ENCODE measurements at places on chromosomes 13 and 19. TPM values are rescaled to one million over a fixed set of nuclear protein-coding genes. Genes with fewer than 3 reads are reported as not detected.

GRCh38 chr19:40403262-40403984 lies 9.8 kb downstream of the PRX start:
- H3K36me3 ChIP-seq: peaks cover 35% of the 10 kb centered on the region
- peak; percentile 94 for DNase-seq
- H3K27me3 ChIP-seq: no peaks in the 10 kb centered on the region
- peaks cover 10% of the 10 kb centered on the region for H3K4me1 ChIP-seq

DNA sequence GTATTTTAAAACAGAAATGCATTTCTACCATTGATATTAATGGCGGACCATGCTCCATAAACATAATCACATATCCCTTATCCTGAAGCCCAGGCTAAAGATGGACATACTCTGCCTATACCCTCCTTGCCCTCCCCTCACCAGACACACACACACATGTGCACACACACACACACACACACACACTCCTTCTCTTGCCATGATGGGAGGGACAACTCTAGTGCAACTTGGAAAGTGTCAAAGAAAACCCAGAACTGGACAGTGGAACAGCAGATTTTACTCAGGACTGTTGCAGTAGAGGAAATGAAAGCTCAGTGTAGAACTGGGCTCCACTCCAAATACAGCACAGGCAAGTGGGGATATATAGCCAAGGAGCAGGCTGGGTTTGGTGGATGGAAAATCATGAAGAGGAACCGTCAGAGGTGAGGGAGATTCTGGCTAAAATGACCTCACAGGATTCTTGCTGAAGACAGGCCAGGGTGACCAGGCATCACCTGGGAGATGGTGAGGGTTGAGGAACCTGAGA lies 40.8 kb downstream of the TNFRSF19 start:
- H3K27me3 ChIP-seq: no peaks in the 10 kb centered on the region
- H3K36me3 ChIP-seq: no peaks in the 10 kb centered on the region
- H3K4me1 ChIP-seq: peaks cover 31% of the 10 kb centered on the region
- DNase-seq: no peak
- H3K4me3 ChIP-seq: no peak overlapping the region
- no peak overlapping the region for H3K27ac ChIP-seq

DNA sequence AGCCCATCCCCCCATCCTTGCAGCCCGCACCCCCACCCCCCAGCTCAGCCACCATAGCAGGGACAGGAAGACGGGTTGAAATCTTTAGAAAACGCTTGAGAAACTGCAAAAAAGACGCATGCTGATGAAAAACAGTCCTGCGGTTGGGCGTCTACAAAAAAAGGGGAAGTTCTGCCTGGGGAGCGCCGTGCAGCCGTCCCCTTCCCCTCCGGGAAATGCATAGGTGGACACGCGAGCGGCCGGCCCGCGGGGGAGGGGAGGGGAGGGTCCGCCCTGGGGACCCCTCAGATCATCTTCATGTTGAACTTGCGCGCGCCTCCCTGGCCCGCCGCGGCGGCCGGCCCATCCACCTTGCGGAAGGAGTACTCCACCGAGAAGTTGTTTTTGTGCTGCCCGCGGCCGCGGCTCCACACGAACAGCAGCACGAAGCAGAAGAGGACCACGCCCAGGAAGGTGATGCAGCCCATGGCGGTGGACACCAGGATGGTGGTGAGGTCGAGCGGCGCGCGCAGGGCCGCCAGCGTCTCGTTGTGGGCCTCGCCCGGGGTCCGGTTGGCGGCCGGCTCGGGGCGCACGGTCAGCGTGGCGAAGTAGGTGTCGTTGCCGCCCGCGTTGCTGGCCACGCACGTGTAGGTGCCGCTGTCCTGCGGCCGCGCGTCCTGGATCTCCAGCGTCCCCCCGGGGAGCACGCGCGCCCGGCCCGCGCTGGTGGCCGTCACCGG lies 7.9 kb upstream of the PEAK3 start:
- H3K27me3 ChIP-seq: peaks cover 30% of the 10 kb centered on the region
- peak overlapping the region; percentile 86 for H3K27ac ChIP-seq
- peaks cover 23% of the 10 kb centered on the region for H3K4me1 ChIP-seq
- peak overlapping the region; percentile 59 for H3K4me3 ChIP-seq
- peak; percentile 70 for DNase-seq

DNA sequence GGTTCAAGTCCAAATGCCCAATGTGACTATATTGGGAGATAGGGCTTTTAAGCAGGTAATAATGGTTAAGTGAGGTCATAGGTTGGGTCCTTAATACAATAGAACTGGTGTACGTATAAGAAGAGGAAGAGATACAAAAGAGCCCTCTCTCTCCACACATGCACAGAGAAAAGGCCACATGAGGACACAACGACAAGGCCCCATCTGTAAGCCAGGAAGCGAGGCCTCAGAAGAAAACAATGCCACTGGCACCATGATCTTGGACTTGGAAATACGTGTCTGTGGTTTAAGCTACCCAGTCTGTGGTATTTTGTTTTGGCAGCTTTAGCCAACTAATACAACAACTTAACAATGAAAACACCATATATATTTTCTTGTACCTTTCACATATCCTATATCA lies 23.4 kb upstream of the RFC3 start:
- H3K36me3 ChIP-seq: no peaks in the 10 kb centered on the region
- no peaks in the 10 kb centered on the region for H3K27me3 ChIP-seq
- no peak overlapping the region for H3K4me3 ChIP-seq

GRCh38 chr13:66367356-66367755 lies 862.8 kb downstream of the PCDH9 start:
- no peak for DNase-seq
- H3K4me1 ChIP-seq: no peaks in the 10 kb centered on the region
- no peak overlapping the region for H3K27ac ChIP-seq
- no peaks in the 10 kb centered on the region for H3K27me3 ChIP-seq

DNA sequence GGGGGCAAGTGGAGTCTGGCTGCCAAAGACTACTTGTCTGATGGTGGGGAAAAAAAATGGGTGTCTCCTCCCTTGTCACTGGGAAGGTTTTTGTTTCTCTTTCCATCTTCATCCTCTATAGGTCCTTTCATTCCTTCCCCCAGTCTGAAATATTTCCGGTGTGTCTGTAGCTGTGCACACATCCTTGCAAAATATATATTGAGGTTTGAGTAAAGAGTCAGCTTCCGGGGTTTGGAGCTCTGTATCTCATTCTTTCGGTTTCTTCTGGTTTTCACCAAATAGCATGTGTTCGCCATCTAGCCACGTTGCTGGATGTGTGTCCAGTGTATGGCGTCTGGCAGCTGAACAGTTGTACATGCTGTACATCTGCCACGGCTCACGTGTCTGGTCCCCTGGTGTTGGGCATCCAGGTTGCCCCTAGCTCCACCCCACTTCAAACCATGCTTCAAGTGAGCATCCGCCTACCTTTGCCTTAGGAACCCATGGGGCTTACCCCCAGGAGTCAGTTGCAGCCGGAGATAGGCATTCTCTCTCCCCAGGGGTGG lies 142.2 kb downstream of the SIPA1L3 start:
- no peak for DNase-seq
- no peaks in the 10 kb centered on the region for H3K36me3 ChIP-seq
- peaks cover 6% of the 10 kb centered on the region for H3K4me1 ChIP-seq
- H3K27ac ChIP-seq: peak overlapping the region; percentile 80

DNA sequence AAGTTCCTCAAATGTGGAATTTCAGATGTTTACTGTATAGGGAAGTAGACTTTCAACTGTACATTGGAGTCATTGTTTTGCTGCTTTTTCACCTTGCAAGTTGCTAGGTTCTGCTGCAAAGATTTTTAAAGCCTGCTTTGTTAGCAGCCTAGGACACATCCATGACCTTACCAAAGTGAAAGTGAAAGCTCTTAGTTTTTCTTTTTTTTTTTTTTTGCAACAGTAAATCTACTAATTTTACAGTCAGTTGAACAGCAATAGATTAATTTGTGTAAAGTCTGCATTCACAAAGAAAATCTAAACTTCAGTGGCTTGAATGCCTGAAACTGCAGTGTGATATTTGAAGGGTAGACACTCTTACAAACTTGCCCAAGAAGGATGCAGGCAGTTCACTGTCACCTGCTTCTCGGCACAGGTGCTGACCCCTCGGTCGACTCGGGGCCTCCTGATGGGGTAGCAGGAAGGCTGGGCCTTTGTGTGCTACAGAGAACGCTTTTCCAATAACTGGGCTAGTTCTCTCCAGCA lies 5.0 kb upstream of the MTIF3 start:
- H3K27me3 ChIP-seq: no peaks in the 10 kb centered on the region
- no peak for DNase-seq
- H3K4me1 ChIP-seq: peaks cover 15% of the 10 kb centered on the region
- no peak overlapping the region for H3K27ac ChIP-seq
- no peaks in the 10 kb centered on the region for H3K36me3 ChIP-seq

DNA sequence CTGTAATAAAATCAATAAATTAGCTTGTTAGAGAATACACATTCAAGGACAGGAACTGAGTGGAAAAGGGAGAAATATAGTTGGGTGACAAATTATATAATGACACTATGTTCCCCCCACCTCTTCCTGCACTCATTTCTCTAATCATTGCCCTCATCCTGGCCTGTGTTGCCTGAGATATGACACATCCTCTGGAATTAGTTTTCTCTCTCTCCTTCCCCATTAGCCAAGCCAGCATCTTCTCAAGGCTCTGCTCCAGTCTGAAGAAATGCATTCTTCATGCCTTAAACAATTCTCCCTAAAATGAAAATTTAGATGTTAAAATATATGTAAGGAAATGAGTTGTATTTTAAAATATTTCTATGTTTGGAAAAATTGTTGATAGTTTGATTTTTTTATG lies 280.3 kb downstream of the POU4F1 start:
- H3K27me3 ChIP-seq: no peaks in the 10 kb centered on the region
- DNase-seq: no peak
- H3K4me1 ChIP-seq: no peaks in the 10 kb centered on the region

DNA sequence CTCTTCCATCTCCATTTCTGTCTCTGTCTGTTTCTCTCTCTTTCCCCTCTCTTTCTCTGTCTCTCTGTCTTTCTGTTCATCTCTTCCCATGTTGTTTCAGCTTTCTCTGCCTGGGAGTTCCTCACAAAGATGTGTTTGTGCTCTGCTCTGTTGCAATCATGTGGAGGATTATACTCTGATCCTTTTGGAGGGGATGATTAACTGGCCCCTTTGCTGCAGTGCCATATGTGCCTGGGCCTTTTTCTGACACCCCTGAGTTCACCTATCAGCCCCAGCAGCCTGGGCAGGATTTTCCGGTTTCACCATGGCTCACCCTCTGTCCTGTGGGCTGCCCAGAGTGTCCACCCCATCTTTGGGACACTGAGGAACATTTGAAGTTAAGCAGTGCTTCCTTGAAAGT lies 9.0 kb upstream of the TEX26 start:
- H3K27me3 ChIP-seq: no peaks in the 10 kb centered on the region
- H3K4me1 ChIP-seq: no peaks in the 10 kb centered on the region
- DNase-seq: no peak
- no peak overlapping the region for H3K4me3 ChIP-seq
- H3K27ac ChIP-seq: no peak overlapping the region

DNA sequence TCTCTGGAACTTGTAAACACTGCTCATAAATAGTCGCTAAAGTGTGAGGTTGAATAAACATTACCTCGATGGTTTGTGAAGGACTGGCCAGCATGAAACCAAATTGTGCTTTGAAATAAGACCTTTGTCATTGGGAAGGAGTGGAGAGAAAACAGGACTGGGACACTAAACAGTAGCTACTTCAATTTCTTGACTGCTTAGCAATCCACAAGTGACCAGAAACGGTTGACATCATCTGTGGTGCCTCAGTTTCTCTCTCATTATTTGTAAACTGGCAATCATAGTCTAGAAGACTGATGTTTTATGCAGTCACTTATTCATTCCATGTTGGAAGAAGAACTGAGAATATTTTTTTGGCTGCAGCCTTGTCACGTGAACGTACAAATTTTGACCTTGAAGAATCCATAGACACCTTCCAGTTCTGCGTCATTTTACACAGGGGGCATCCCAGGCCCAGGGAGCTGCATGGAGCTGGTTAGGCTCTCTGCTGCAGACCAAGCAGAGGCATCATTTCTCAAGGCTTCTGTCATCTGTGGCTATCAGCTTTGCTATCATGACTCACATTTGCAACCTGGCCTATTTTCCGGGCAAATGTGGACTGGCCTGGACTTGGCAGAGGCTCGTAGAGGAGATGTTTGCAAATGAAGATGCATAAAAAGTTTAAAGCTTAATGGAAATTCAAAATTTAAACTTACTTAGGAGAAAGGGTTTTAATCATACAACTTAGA lies 391.8 kb downstream of the FGF9 start:
- DNase-seq: no peak
- H3K36me3 ChIP-seq: no peaks in the 10 kb centered on the region
- no peak overlapping the region for H3K4me3 ChIP-seq
- no peaks in the 10 kb centered on the region for H3K27me3 ChIP-seq
- no peak overlapping the region for H3K27ac ChIP-seq

- H3K4me1 ChIP-seq: peaks cover 49% of the 10 kb centered on the region
- peak overlapping the region; percentile 97 for H3K27ac ChIP-seq
- DNase-seq: peak; percentile 96
- H3K36me3 ChIP-seq: no peaks in the 10 kb centered on the region
Observed at GRCh38 chr19:14118165-14119051, 846 bp upstream of the PRKACA start.

DNA sequence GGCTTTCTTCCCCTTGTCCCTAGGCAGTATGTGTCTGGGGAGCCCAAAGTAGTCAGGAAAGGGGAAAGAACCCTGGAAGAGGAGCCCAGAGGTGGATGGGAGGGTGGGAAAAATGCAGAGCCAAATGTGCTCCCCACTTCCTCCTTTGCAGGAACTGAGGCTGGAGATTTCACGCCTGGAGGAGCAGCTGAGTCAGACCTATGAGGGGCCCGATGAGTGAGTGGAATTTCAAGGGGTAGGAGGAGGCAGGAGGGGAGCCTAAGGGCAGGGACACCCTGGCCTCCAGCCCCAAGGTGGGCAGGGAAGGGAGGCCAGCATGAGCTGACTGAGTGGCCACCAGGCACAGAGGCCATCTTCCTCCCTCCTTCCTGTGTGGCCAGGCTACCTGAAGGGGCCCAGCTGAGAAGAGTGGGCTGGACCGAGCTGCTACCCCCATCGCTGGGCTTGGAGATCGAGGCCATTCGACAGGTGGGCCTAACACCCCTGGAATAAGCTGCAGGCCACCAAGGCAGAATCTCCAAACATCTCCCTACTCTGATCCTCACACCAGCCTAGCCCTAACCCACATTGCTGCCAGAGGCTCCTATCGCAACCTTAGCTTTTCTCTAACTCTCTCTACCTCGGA lies 14.3 kb downstream of the PTH2 start:
- H3K4me1 ChIP-seq: no peaks in the 10 kb centered on the region
- H3K27me3 ChIP-seq: no peaks in the 10 kb centered on the region
- no peak for DNase-seq
- H3K27ac ChIP-seq: no peak overlapping the region
- no peak overlapping the region for H3K4me3 ChIP-seq

GRCh38 chr13:96052656-96053002 lies 572 bp downstream of the UGGT2 start:
- no peaks in the 10 kb centered on the region for H3K27me3 ChIP-seq
- peak overlapping the region; percentile 100 for H3K4me3 ChIP-seq
- H3K36me3 ChIP-seq: no peaks in the 10 kb centered on the region
- no peaks in the 10 kb centered on the region for H3K4me1 ChIP-seq
- DNase-seq: no peak

GRCh38 chr19:9883231-9883758 lies 48.2 kb downstream of the PIN1 start:
- H3K4me3 ChIP-seq: no peak overlapping the region
- no peaks in the 10 kb centered on the region for H3K27me3 ChIP-seq
- no peak overlapping the region for H3K27ac ChIP-seq
- no peaks in the 10 kb centered on the region for H3K36me3 ChIP-seq
- DNase-seq: peak; percentile 46
- H3K4me1 ChIP-seq: no peaks in the 10 kb centered on the region

The TMEM59L gene
- 0.30 TPM for total RNA-seq

The GPR12 gene
- not detected for total RNA-seq

The DKKL1 gene
- total RNA-seq: not detected

The ZIK1 gene
- total RNA-seq: 2.9 TPM

The C13orf46 gene
- total RNA-seq: 12.4 TPM

The MAP2K2 gene
- 130 TPM for total RNA-seq
